ENCODE measurements at places on chromosomes 5 and 9.

DNA sequence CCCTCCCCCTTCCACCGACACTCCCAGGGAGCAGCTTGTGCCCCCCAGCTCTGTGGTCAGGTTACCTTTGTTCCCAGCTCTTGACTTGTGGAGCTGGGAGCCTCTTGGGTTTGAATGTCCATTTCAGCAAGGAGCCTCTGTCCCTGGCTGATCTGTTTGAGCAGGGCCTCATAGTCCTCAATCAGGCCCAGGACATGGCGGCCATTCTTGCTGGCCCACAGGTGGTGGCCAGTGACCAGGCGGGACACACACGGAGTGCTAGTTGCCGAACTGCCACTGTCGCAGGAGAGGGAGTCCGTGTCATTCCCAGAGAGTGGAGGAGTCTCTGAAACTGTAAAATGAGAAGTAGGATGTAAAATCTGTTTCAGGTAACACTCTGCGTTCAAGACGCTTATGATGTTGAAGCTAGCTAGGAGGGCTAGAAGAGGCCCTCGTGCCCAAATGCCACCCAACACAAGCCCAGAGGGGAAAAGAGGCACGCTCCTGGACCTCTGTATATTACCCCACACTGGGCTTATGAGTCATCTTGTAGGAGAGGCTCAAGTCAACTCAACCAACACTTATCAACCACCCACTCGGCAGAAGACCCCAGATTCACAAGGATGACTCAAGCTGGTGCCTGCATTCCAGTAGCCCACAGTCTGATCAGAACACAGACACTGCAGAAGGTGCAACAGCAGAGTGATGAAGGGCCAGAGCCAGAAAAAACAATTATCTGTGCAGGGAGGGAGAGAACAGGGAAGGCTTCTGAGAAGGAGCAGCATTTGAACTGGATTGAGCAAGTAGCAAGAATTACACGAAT, 177.0 kb downstream of the CDK5RAP2 start:
- no peak for DNase-seq

DNA sequence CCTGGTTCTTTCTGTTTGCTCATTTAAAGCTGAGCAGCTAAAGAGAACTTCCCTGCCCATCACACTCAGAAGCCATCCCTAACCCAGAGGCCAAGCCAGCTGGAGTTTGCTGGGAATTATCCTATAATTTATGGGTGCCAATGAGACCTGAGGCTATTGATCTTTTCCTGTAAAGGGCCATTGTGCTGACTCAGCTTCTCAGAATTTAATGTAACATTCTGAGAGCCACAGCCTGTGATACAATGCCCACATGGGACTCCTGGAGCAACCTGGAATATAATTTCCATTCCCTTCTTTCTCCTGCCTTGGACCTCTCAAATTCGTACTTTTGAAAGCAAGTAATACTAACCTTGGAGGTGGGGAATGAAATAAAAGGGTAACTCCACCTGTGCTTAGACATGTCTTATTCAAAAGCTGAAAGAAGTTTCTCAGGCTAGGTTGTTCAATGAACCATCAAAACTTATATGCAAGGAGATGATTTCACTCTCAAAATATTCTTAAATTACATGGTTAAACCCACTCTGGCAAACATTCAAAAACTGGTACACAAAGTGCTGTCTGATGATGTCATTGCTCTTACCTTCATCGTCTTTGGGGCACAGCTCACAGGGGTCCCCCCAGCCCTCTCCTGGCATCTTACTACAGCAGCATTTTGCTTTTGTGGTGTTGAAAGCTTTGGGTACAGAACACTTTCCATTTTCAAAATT, 206.7 kb downstream of the SLC12A2 start:
- no peak for DNase-seq

DNA sequence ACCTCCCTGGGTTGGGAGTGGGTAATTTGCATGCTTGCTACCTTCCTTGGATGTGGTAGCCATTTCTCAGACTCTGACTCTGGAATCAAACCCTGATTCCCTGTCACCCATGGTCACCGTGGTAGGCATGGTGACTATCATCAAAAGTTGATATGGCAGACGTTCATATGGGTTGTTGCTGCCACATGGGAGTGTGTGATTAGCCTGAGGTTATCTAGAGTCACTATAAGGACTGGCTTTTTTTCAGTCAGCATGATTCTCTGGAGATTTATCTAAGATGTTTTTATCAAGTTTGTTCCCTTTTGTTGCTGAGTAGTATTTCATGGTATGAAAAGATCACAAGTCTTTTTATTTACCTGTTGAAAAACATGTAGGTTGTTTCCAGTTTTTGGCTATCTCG, 7.0 kb downstream of the RCL1 start:
- DNase-seq: no peak

DNA sequence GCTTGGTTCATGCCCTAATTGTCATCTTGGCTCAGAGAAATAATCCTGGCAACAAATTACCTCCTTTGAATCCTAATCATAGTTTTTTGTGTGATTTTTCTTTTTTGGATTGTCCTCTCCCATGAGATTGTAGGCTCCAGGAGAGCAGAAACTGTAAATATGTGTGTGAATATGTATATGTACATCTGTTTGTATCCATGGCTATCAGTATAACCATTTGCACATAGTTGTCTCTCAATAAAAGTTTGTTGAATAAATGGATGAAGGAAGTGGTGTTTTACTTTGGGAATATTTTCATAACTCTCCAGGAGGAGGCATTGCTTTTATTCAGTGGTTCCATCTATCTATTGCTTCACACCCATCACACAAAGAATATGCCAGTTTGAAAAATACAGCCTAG, 20.1 kb downstream of the ZSWIM6 start:
- no peak for DNase-seq

GRCh38 chr9:128419061-128419925, 1.4 kb upstream of the CERCAM start:
- no peak for DNase-seq

DNA sequence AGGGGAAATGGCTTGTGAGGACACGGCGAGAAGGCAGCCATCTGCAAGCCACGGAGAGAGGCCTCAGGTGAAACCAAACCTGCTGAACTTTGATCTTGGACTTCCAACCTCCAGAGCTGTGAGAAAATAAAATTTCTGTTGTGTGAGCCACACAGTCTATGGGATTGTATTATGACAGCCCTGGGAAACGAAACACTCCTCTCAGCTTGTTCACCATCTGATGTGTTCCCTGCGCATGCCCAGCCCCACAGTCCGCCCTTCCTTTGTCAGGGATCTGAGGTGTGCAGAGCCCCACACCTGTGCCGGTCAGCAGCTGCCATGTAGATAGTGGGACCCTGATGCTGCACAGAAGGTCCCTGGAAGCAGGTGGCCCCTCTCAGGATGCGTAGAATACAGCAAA, 34.1 kb downstream of the PLPP7 start:
- DNase-seq: no peak

GRCh38 chr5:140996060-140996459, 29.8 kb downstream of the PCDHAC2 start:
- no peak for DNase-seq

- DNase-seq: no peak
Measured at GRCh38 chr9:15295761-15296405, 11.1 kb downstream of the TTC39B start.

DNA sequence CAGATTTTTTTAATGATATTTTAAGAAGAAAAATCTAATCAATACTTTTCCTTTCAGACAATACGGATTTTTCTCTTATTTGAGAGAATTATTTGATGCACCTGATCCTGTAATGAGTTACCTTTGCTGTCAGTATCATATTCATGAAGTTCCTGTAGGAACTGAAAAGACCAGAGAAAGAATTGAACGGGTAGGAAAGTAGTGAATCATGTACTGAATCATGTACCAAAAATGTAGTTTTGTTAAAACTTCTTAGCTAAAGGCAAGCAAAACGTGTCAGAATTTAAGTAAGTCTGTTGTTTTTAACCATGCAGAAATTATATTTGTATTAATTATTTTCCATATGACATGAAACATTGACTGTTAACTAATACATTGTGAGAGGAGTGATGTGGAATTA, 56.6 kb downstream of the SMC5 start:
- no peak for DNase-seq

DNA sequence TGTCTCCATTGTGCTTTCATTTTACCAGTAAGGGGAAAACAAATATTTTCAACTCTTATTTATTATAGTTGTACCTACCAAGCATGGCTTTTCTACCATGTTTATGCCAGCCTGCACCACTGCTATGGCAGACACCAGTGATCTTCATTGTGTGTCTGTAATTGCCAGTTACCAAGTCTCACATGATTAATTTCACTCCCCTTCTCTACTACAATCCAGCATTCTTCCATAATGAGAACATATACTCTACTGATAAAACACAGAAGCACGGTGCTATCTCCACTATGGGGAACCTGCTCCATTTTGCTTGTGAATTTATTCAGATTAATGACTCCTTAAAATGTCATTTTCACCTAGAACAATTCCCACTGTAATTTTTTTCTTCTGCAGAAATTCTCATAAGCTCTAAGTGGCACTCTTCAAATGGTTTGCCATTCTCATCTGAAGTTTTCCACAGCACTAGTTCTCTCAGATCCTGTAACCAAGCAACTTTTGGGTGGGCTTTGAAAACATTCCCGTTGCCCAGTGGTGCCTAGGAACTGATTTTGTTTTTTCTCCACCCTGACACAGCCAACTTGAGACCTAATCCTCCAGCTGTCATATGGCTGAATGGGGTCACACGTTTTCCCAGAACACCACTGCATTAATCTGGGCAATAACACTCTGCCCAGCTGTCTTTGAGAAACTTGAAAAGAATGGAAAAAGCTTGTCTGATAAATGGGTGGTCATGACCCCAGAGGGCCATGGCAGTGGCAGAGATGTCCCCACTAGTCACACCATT, 222.7 kb upstream of the RASEF start:
- DNase-seq: no peak
